ENCODE measurements at places on chromosomes 6 and 20.
A peak's percentile ranks its signal among the peaks of the same experiment; 100 is the strongest.

GRCh38 chr6:98547634-98548033 lies 286.7 kb upstream of the POU3F2 start:
- no peak for DNase-seq

GRCh38 chr6:100865525-100865924 lies 15.6 kb downstream of the ASCC3 start:
- DNase-seq = no peak

DNA sequence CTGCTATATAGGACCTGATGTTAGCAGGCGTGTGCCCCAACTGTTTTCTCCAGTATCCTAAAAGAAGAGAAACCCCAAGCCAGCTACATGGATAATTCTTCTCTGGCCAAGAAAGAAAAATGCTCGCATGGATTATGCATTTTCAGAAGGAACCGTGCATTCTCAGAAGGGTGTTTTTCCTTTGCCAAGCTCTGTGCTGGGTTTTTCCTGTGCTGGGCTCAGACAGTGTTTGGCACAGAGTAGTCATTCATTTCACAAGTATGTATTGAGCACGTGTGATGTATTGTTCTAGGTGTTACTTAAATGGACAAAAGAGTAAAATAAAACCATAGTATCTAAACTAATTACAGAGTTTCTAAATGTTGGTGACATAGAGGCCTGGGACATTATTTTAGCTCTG lies 62.7 kb upstream of the ZNF133 start:
- no peak for DNase-seq

DNA sequence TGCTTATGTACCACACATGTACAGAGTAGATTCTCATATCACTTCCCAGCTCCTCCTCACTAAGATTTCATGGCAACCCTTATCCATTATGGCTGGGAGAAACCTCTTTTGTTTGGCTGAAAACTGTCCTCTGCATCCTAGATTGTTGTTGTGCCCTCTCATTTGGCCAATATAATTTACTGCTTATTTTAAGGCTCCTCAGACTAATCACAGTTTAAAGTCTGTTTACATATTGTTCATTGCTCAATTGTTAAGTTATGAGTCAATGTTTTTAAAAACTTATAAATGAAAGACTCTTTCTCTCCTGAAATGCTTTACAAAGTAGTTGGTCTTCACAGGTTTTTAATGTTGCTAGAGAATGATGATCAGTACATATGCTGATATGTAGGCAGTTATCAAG lies 57.3 kb downstream of the FAM83B start:
- no peak for DNase-seq

DNA sequence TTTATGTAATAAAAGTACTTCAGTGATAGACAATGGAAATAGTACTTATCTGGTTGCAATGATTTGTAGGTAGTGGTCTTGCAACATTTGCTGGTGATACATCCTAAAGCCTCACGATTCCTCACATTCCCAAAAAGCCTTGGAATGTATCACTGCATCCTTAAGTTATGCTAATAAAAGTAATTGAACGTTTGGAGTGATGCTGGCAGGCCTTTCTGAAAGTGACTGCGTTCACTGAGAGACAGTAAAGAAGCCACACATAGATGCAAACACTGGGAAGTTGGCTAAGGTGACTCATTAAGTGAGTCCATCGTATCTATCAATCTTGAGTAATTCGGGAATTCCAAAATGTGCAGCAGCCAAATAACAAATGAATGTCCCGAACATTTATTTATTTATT lies 444.1 kb upstream of the SOX4 start:
- no peak for DNase-seq

- peak; percentile 64 for DNase-seq
Measured at GRCh38 chr6:32529697-32530430, at the start of gene HLA-DRB5. Gene HLA-DRB5 (minus strand): TSS chr6:32530287. CDS start chr6:32530224, 63 bp downstream.

DNA sequence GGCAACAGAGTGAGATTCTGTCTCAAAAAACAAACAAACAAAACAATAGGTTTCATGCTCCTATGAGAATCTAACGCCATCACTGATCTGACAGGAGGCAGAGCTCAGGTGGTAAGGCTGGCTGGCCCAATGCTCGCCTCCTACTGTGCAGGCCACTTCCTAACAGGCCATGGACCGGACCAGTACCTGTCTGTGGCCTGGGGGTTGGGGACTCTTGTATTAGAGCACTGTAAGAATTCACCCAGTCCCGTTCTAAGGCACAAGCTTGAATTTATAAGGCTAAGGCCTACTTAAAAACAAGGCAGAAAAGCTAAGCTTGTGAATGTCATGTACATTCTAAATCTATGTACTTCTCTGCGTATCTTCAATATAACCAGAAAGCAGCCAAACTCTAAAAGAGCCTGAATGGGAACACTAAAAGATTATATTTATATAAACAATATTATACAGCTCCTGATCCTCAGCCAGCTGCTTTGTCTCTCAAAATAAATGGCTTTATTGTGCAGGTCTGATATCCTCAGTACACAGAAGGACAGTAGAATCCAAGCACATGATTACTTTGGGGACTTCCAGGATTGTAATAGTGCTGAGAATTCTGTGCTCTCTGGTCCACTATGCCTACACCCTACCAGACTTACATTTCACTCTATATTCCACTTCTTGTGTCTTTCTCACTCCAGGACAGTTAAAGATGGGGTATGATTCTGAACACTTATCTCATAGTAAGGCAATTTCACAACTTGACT lies 64.5 kb upstream of the DST start:
- no peak for DNase-seq

DNA sequence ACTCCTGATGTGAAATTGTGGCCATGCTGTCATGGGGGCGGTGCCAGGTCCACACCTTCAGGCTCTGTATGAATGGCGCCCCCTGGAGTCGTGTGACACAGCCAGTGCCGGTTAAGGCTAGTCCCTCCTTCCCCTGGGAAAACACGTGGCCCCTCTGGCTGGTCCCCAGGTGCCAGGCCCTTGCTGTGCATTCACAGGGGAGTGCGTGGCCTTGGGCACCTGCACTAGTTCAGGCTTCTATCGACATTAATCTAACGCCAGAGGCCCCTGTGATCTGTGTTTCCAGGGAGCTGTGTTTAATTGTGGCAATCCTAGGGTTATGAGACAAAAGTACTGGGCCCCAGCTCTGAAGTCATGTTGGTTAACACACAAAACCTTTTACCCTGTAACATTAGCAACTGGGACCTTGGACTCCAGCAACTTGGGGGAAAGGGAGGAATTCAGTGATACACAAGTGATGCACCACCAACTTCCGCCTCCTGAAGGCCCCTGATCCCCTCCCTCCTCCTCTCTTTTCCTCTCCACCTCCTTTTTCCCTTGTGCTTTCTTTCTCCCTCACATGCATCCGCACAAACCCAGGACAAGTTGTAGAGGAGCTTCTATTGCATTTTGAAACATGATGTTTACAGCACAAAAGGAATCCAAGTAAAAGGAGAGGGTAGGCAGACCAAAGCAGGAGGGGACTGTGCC lies 74.0 kb downstream of the SSR1 start:
- DNase-seq = peak; percentile 26

DNA sequence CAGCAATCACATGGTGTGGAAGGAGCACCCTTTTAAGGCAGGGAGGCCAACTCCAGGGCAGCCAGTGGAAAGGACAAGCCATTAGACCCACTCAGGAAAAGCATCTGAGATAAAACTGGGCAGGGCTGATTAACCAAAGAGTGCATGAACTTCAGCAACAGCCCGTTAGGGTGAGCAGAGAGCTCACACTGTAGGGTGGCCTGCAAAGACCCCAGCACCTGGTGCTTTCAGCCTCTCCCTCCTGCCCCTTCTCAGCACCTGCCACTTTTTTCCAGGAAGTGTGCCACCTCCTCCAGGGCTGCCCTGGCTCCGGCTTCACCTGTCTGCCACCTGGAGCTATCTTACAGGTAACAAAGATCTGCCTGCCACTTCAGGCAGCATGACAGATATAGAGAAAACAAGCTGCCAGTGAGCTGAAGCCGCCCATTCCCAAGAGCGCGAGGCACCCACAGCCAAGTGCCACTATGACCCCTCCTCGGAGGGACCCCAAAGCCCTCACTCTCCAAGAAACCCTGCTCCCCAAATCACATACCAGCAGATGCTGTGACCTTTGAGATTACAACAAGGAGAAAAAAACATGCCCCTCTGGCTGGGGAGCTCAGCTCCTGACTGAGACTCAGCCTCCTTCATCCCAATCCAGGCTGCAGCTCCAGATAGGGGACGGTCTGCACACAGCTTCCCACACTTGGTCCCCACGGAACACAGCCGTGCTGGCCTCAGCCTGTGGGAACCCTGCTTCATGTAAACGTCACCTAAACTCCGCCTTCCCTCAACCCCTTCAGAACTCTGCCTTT lies 71.2 kb downstream of the ABHD12 start:
- no peak for DNase-seq

DNA sequence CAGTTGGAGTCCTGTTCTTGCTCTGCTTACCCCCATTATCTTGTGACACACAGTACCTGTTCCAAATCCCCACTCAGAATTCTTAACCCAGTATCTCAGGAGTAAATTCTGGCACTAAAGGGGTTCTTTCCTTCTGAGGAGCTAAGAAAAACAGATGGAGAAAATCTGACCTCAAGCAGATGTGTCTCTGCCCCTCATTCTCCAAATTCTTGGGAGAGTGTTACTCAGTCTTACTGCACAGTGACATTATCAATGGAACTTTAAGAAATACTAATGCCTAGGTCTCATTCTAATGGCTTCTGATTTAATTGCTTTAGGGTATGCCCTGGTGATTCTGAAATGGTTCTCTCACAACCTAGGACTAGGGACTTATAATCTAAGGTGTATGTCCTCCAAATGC lies 40.6 kb upstream of the PTPRK start:
- no peak for DNase-seq

DNA sequence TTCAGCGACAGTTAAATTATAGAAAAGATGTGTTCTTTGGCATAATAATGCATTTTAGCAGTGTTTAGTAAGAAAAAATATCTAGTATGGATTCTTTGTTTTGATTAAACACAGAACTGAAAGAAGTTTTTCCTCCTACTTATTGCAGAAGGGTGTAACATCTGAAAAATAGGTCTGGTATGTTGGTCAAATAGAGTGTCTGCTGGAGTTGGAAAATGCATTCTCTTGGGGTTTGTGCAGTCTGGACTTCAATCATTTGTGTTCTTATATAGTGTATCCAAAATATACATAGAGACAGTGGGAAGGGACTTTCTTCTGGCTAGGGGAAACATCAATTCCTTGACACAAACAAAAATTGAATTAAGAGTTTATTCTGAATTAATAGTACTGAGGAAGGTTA lies 132.4 kb upstream of the MAN1A1 start:
- DNase-seq = no peak

- no peak for DNase-seq
Measured at GRCh38 chr6:145977881-145978280, 13.7 kb upstream of the SHPRH start.

GRCh38 chr20:53974785-53975555 lies 95.4 kb downstream of the BCAS1 start:
- no peak for DNase-seq

DNA sequence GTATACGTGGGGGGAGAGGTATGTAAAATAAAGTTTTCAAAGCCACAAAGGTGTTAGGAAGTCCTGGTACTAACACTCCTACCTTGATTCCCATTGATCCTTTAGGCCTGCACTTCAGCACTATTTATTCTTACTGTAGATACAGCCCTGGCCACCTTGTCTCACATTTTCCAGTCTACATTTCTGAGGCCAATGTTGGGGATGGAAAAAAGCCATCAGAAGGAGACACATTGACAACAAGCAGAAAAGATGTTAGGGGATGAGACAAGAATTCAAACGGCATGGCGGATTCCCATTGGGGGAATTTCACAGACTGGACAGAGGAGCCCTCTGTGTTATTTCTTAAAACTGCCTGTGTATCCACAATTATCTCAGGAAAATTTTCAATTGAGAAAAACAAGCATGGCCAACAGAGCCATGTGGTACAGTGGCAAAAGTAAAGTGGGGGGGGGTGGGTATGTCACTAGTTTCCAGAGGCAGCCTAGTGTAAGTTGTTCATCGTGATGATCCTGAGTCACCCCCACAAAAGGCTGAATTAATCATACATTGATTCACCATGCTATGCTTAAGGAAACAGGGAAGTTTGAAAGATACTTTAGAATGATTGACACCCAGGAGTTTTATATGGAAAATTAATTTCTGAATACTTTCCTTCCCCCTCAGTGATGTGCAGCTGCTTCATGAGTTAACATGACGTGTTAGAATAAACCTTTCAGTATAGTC lies 40.5 kb downstream of the RREB1 start:
- DNase-seq = no peak

DNA sequence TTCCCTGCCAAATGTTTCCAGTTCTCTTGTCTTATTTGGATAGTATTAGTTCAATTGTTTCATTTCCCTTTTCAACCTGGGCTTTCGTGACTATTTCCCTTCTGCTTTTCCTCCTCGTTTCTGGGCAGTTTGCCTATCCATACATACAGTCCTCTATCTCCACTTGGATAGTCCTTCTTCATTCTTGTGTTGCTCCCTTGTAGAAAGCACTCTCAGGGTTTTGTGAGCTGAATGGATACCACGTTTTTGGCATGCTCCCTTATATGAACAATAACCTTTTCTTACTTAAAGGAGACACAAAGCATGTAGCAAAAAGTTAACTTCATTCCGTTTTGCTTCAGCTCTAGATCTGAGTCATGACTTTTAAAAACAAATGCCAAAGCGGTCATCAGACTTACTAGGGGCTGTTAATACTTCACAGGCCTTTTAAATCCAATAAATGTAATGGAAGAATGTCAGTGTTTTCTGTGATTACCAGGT lies 16.6 kb downstream of the CRYBG1 start:
- no peak for DNase-seq

DNA sequence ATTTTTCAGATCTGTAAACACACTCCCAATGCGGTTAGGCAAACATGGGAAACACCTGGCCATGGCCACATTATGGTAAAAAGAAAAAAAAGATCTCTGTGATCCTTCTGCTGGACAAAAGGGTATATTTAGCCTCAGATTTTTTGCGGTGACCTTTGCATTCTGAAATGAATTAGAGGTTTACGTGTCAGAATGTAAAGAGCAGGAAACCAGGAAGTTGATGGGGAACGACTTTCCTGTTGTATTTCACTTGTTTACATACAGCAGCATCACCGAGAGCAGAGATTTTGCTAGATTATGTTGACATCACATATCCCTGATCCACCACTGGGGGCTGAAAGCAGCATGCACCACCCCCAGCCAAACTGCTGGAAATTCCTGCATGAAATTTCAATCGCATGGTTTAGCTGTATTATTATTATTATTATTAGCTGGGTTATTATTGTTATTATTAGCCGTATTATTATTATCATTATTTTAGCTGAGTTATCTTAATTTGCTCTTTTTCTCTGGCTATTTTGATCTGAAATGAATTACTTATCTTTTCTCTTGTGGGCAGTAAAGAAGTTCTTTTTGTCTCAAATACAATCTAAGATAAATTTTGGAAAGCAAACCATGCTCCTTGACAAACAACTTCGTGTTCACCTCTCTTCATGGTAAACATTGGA lies 189.4 kb downstream of the ZFP64 start:
- DNase-seq = no peak

- DNase-seq = no peak
Measured at GRCh38 chr6:142376115-142376514, 74.3 kb downstream of the ADGRG6 start.

GRCh38 chr6:95601133-95601532 lies 23.8 kb downstream of the MANEA start:
- no peak for DNase-seq

GRCh38 chr6:3571836-3572235 lies 115.0 kb upstream of the SLC22A23 start:
- no peak for DNase-seq

- DNase-seq = no peak
Measured at GRCh38 chr6:131736003-131736596, 25.3 kb upstream of the CTAGE9 start.

- no peak for DNase-seq
Measured at GRCh38 chr6:52536424-52536916, 40.4 kb downstream of the TRAM2 start.

- no peak for DNase-seq
Measured at GRCh38 chr20:52461582-52461981, 270.0 kb upstream of the ZFP64 start.

- DNase-seq = peak; percentile 56
Measured at GRCh38 chr6:43608310-43608763, 20.7 kb downstream of the GTPBP2 start.
